Gastrocnemius medialis (tissue), 4 donors: ENCODE measurements at places on chromosomes 5 and 9. TPM values are rescaled to one million over a fixed set of nuclear protein-coding genes. Genes with fewer than 3 reads are reported as not detected.

FRMPD1 gene
- total RNA-seq = 0.92 TPM

CEL gene
- 1.8 TPM for total RNA-seq

APBA1 gene
- 1.0 TPM for total RNA-seq

DNA sequence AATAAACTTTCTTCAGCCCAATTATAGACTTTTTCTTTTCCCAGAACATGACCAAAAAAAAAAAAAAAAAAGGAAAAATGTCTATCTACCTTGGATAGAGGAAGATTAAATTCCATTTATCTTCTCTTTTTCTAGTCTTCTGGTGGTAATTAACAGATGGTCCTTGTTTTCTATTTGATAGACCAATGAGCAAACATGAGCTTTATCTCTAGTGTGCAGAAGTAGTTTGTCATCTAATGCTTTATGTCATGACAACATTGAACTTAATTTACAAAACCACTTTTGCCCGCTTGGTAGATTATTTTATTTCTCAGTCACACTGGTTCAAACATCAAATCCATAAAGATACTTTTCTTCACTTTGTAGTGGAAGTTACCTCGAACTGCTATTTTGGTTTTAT lies 69.5 kb upstream of the ELL2 start:
- DNase-seq = no peak

GRCh38 chr9:86765746-86766430 lies 181.4 kb downstream of the GAS1 start:
- DNase-seq = no peak

CCL21 gene
- 1.9 TPM for total RNA-seq
